Stimulated activated CD8-positive, alpha-beta memory T cell treated with anti-CD3 and anti-CD28 coated beads, Interleukin-4, amount 100 ng/mL, for 1 hour (primary cell): ENCODE measurements at places on chromosomes 13 and 19.
A peak's percentile ranks its signal among the peaks of the same experiment; 100 is the strongest.

DNA sequence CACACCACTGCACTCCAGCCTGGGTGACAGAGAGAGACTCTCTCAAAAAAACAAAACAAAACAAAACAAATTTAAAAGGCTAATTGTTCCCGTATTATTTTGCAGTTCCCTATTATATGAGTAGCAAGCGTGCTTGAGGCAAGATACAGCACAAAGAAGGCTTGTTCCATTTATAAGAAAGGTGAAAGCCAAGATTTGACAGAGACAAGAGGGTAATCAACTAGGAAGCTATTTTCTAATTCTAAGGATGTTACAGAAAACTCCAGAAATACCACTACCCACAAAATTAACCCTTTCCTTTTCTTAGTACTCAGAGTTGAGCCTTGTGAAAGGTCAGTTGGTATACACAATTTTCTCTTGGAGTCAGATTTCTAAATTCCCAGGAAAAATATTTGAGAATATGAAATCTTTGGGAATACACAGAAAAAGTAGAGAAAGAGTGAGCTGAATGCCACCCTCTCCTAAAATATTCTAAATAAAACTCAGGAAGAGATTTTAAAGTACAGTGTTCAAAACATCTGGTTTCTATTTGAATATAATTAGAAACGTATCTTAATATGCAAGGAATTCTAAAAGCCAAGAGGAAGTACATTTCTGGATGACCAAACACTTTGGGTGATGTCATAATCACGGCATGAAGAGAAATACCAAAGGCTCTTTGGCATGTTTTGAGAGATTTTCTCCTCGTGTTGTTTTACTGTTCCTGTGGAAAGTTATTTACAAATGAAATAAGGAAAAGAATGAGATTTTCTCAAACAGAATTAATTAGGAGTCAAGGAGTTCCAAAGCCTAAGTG, 63.0 kb upstream of the FLT1 start:
- DNase-seq: no peak

DNA sequence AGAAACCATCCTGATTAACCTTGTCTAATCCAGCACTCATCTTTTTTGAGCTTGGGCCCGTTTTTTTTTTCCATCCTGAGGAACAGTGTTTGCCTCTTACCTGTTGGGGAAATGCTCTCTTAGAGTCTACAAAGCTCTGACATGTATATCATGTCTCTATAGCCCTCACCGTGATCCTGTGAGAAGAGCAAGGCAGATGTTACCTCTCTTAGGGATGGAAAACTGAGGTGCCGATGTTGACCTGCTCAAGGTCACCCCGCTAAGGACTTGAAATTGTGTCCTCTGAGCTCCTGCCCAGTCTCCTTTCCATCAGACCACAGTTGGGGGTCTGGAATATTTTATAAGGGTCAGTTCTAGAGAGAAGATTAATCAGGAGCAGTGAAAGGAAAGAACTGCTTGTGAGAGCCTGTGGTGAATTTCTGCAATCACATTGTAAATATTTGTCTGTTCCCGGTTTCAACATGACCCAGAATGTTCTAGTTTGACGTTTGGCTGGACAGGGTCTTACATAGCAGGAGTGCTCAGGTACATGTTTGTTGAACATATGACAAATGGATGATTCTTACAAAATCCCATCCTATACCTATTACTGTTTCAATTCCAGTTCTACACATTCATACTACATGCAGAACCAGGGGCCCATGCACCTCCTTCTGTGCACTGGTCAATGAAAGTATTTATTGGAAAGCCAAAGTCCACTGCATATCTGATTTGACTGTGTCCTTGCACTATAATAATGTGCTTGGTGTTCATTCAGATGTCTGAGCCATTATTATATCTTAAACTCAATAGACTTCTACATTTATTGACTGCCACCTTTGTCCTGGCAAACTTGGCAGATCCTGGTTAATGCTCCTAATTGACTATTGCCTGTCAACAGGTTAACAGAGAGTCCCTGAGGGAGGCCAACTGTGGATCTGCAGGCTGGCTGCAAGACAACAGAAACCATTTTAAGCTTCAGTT, 12.1 kb downstream of the SLC25A15 start:
- no peak for DNase-seq

GRCh38 chr13:76879883-76880270, 6.3 kb downstream of the KCTD12 start:
- no peak for DNase-seq

DNA sequence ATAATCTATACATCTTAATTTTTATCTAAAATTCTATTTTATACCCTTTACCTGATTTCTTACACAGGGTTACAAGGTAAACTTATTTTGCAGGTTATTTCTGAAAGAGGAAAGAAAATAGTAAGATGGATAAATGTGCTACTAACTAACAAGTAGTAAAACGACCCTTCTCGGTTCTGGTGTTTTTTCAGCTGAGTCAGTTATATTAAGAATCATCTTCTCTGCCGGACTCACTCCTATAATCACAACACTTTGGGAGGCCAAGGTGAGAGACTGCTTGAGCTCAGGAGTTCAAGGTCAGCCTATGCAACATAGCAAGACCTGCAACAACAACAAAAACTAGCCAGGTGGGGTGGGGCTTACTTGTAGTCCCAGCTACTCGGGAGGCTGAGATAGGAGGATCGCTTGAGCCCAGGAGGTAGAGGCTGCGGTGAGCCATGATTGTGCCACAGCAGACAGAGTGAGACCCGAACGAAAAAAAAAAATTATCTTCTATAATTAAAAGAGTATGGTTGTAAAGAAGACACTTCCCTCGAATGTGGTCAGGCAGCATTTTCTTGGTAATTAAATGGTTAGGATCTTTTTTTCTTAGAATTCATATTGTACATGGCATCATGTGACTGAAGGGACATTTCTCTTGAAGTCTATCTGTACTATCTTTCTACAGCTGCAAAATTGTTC, 27.9 kb upstream of the RCBTB2 start:
- DNase-seq: no peak

- no peak for DNase-seq
Measured at GRCh38 chr19:53019684-53020083, 6.0 kb downstream of the ERVV-1 start.

GRCh38 chr13:26221399-26221720, 754 bp downstream of the RNF6 start:
- DNase-seq: no peak

GRCh38 chr19:33430674-33431277, 57.3 kb downstream of the CEBPG start:
- DNase-seq: peak; percentile 32
